Stimulated activated CD8-positive, alpha-beta memory T cell treated with anti-CD3 and anti-CD28 coated beads, Interleukin-7, amount 100 ng/mL, for 24 hours (primary cell): ENCODE measurements at places on chromosomes 7 and 10.

DNA sequence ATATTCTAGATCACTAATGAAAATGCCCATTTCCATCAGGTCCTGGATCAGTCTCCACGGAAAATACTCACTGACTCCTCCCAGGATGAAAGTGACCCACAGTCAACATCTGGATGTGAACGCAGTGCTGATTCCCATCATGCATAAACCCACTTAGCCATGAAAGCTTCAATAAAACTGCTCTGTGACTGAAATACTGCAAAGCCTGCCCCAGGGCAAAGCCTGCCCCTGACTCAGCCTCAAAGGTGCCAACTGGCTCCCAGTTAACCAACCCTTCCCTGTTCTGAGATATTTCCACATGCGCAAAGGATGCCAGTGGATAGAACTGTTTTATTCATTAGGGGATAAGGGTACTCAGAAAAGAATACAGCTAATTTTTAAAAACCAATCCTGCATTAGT, 24.0 kb downstream of the OSBPL3 start:
- DNase-seq = no peak

DNA sequence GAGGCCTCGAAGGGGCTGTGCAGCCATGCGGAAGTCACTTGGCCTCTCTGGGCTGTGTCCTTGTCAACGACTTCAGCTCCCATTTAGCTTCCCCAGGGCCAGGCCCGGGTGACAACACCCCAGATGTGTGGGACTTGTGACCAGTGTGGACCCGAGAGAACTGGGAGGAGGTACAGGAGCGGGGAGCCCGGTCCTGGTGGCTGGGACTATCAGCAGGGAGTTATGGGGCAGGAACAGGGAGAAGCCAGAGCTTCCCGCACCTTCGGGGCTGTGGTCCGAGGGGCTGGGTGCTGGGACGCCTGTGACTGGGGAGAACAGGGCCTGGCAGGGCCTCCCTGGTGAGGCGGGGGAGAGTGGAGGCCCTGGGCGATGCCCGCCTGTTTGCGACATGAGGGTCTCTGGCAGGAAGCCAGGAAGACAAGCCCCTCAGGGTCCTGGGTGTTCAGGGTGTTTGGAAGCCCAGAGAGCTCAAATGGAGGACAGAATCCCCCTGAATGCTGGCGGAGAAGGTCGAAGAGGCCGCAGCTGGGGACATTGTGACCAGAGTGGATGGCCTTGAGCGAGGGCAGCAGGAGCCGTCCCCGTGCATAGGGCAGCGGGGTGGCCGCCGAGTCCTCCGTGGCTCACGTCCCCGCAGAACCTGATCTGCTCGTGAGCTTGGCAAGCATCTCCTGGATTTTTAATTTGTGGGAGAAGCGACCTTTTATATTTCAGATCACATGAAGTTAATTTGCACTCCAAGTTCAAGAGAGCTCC, 30.0 kb upstream of the PSMG3 start:
- no peak for DNase-seq

- no peak for DNase-seq
These were observed 4.6 kb upstream of the NOBOX start for GRCh38 chr7:144408121-144408520.

DNA sequence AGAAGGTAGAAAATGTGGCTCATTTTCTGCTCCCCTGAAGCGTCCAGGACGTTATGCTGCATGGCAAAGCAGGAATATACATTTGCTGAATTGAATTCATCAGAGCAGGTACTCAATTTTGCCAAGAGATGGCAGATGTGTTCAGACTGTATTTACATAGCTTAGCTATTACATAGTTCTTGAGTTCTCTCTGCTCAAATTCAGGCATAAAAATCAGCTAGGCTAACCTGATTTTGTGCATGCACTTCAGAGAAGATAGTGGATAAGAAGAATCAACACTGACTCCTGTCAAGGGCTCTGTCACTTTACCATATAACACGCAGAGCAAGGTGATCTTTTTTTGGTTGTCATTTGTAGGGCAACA, 209.2 kb upstream of the FAM3C start:
- DNase-seq = no peak

DNA sequence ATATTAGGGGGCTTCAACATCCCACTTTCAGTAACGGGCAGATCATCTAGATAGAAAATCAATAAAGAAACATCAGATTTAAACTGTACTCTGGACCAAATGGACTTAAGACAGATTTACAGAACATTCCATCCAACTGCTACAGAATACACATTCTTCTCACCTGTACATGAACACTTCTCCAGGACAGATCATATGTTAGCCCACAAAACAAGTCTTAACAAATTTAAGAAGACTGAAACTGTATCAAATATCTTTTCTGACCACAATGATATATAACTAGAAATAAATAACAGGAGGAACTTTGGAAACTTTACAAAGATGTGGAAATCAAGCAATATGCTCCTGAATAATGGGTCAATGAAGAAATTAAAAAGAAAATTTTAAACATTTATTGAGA, 86.7 kb downstream of the MICU1 start:
- DNase-seq = no peak

DNA sequence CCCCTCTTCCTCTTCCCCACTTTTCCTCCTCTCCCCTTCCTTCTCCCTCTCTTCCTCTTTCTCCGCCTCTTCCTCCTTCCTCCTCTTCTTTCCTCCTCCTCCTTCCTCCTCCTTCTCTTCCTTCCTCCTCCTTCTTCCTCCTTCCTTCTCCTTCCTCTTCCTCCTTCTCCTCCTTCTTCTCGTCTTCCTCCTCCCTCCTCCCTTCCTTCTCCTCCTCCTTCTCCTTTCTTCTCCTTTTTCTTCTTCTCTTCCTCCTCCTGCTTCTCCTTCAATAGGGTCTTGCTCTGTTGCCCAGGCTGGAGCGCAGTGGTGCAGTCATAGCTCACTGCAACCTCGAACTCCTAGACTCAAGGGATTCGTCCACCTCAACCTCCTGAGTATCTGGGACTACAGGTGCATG, 56.9 kb downstream of the PALD1 start:
- DNase-seq = no peak

DNA sequence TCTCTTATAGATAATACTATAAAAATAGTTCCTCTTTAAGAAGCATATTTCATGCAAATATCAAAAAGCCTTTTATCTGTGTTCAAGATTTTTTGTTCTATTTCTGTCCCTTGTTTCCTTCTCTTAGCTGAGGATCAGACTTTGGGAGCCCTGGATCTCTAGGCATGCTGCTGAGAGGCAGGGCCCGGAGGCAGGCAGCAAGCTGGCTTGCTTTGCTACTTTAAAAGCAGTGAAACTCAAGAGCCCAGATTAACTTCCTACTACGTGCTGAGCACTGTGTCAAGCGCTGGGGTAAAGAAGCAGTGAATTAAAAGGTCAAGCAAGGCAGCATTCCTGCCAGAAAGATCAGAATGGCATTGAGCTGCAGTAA, 31.0 kb upstream of the ARID5B start:
- no peak for DNase-seq
